ENCODE measurements at places on chromosomes 5 and 9. TPM values are rescaled to one million over a fixed set of nuclear protein-coding genes. Genes with fewer than 3 reads are reported as not detected.

DNA sequence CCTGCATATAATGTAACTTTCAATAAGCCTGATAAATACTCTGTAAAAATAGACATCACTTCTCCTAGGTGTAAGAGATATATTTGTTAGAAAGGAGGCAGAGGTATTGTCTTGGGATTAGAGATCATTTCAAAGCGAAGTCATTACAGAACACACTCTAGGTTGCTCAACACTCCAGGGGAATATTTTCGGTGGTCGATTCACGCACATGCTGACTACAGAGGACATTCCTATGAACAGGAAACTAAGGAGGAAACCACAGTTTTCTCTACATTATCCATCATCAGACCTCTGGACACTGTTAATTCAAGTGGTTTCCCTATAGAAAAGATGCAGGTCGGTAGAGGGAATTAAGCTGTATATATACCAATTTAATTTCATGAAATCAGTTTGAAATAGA lies 370.0 kb downstream of the NDUFS4 start:
- no peak for DNase-seq

GRCh38 chr9:532707-533106 lies 308.8 kb upstream of the DMRT1 start:
- DNase-seq: no peak

GRCh38 chr5:175642998-175643397 lies 14.9 kb upstream of the HRH2 start:
- no peak for DNase-seq

GRCh38 chr5:134525683-134526482 lies 413 bp downstream of the JADE2 start:
- DNase-seq: no peak

DNA sequence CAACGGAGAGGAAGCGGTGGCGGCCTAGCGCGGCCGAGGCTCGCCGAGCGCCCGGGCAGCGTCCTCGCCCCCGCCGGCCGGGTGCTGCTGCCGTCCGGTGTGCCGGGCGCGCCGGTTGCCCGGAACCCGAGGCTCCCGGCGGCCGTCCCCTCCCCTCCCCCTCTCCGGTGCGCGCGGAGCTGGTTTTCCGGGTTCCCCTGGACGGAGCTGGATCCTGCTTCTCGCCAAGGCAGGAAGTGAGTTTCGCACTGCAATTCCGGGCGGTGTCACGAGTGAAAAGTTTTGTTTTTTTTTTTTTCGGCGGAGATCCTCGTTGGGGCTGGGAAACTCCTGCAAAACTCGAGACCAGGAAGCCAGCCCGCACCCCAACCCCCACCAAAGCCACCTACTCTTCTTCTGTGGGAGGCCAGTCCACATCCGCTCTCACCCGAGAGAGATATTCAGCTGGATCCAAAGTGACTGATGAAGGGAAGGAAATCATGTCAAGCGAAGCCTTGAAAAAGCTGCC lies at the start of gene ERBIN:
Gene ERBIN (plus strand): TSS at position 300 of the 508 bp plus-strand sequence. CDS start 66,144 bp downstream, outside the sequence.
- peak; percentile 52 for DNase-seq

GRCh38 chr9:113578882-113579282 lies 115.4 kb downstream of the RGS3 start:
- DNase-seq: no peak

DNA sequence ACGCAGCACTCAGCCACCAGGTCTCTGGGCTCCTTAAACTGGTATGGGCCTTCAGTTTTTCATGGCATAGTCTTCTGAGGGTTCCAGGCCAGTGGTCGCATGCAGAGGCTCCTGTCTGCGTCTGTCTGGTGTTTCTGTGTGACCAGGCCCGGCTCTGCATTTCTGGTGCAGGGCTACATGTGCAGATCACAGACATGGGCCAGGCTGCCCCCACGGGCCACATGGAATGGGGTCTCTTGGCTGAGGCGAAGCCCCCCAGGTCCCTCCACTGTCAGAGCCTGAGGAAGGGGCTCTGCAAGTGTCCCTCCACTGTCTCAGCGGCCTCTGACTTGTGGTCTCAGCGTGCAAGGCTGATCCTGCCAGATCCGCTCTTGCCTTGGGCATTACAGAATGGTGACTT lies 15.6 kb upstream of the CARD19 start:
- DNase-seq: no peak

GRCh38 chr5:2574155-2574554 lies 177.3 kb downstream of the IRX2 start:
- DNase-seq: no peak

DNA sequence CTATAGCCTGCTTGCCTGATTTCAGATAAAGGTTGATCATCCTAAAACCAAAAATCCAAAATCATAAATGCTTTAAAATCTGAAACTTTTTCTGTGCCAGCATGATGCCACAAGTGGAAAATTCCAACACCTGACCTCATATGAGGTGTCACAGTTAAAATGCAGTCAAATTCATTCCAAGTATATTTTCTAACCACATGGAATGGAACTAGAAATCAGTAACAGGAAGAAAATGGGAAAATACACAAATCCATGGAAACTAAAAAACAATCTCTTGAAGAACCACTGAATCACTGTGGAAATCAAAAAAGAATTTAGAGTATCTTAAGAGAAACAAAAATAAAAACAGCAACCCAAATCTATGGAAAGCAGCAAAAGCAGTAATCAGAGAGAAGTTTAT lies 297.5 kb upstream of the COX7C start:
- DNase-seq: no peak

- DNase-seq: no peak
These were observed 23.0 kb downstream of the FNIP1 start for GRCh38 chr5:131773805-131774204.

DNA sequence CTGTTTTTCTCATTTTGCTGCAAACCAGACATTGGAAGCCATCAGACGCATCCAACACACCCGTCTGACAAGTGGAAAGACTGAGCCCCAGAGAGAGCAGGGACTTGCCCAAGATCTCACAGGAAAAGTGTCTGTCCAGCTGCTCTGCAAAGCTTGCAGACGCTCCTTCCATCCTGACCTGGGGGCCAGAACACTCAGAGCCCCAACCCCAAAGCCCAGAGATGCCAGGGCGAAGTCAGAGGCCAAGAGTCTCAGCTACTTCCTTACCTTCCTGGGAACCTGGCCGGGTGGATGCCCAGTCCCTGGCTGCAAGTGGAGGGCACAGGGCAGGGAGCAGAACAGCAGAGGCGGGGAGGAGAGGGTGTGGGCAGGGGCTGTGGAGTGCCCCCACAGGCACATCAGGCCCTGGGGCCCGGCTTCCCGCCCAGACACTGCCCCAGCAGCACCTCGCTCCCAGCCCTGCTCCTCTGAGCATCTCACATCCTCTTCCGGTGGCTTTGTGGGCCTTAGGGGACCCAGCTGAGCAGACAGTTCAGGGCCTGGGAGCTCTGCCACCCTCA lies 9.7 kb upstream of the RALGDS start:
- no peak for DNase-seq

DNA sequence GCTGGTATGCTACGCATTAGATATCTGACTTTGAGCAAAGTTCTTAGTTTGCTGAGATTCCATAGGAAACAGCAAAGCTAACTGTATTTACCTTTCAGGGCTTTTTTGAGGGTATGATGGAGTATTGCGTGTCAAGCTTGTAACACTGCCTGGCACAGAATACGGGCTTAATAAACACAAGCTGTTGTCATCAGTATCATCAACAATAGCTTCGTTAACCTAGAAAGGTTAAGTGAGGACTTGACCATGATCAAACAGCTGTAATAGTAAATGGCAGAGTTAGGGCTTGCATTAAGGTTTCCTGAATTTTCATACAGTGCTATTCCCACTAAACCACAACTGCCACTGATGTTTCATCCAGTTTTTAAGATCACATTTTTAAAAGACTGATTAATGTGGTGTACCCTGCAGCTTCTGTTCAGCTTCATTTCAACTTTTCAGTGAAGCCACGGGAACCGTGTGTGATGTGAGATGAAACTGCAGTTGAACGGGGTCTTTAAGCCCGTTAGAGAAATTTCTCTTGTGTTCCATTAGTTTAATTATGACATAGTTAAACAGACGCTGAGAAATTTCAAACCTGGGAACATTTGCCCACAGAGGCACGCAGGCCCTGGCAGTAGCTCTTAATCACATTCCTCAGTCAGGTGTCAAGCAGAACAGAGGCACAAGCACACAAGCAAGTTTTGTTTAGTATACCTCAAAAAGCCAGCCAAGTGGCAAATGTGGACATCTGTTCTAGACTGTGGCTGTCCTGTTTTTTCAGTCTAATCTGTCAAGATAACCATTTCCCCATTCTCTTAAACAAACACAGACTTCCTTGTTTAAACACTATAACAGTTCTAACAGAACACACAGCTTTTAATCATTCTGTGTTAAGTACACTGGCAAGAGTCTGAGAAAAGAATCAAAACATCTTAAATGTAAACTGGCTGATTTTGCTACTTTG lies 147.1 kb downstream of the ZNF608 start:
- DNase-seq: no peak

GRCh38 chr5:97454015-97454414 lies 271.0 kb upstream of the RIOK2 start:
- DNase-seq: no peak

- DNase-seq: no peak
These were observed 988.3 kb downstream of the TLE1 start for GRCh38 chr9:80701061-80701460.

GRCh38 chr9:37238122-37238521 lies 117.7 kb downstream of the ZCCHC7 start:
- no peak for DNase-seq

DNA sequence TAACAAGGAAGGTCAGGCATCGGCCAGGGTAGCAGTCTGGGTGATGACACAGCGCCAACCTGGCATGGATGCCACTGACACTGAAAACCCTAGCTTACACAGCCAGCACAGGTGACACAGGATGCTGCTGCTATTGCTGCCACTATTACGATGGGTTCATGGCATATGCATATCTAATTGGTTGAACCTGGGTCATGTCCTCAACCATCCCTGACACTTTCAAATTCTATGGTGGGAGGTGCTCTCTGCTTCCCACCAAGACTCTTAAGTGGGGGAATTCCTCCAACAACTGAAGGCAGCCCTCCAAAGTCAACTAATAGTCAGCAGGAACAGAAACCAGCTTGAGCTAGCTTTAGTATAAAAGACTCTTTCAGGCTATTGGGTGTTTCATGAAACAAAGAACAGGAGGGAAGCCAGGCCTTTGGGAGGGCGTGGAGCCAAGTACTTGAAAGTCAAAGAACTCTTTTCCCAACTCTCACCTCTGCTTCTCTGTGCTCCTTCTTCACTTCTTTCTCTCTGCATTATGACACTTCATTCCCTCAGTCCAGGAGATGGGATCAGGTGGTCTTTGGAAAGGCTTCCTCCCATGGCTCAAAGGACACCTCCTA lies 21.3 kb downstream of the PTTG1 start:
- no peak for DNase-seq

- no peak for DNase-seq
These were observed 42.7 kb downstream of the SVEP1 start for GRCh38 chr9:110536822-110537221.

- no peak for DNase-seq
These were observed 15.1 kb upstream of the LCP2 start for GRCh38 chr5:170312666-170313065.

GRCh38 chr5:137254119-137255090 lies 244.7 kb downstream of the SPOCK1 start:
- DNase-seq: no peak

DNA sequence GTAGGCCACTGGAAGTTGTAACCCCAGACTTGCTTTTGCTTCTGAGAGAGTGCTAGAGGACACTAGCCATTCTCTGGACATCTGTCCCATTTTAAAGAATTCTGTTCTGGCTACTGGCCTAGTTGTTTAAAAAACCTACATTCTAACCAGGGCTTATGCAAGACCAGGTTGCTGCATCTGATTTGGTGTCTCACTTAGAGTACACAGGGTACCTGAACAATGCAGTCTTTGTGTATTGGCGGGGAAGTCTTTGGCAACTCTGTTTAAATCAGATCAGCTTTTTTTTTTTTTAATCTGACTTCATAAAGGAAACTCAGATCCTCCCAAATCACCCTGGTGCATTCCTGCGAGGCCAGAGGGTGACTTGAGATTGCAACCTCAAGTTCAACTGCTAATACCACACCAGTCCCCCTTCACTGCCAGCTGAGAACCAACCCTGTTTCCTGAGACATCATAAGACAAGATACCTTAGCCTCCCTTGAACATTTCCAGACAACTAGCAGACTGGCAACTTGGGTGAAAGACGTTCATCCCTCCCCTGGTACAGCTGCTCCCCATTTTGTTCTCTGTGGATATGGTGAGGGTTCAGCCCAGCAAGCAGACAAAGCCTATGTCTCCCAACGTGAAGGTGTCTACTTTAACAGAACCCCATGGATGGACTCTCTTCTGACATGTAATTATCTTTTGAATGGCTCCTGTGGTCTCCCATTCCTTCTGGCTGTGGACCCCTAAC lies 27.0 kb downstream of the SKP1 start:
- no peak for DNase-seq

DNA sequence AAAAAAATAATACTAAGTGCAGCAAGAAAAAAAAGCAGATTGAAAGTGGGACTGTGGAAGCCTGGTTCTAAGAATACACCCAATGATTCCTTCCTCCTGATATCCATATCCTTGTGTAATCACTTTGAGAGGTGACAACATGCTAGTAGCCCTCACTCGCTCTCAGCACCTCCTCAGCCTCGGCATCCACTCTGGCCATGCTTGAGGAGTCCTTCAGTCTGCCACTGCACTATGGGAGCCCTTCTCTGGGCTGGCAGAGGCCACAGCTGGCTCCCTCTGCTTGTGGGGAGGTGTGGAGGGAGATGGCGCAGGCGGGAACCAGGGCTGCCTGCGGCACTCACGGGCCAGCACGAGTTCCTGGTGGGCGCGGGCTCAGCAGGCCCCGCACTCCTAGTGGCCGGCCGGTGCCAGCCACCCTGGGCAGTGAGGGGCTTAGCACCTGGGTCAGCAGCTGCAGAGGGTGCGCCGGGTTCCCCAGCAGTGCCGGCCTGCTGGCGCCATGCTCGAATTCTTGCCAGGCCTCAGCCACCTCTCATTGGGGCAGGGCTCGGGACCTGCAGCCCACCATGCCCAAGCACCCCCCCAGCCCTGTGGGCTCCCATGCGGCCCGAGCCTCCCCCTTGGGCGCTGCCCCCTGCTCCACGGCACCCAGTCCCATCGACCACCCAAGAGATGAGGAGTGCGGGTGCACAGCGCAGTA lies 24.5 kb upstream of the SELENOP start:
- DNase-seq: no peak

GRCh38 chr9:6639622-6640021 lies 5.9 kb downstream of the GLDC start:
- no peak for DNase-seq

Gene XRCC4
- polyA plus RNA-seq: 14.8 TPM

Gene PCDHB15
- polyA plus RNA-seq: 14.9 TPM

Gene C5orf58
- polyA plus RNA-seq: 0.16 TPM

Gene CAMK4
- 4.1 TPM for polyA plus RNA-seq

Gene LCN10
- 0.95 TPM for polyA plus RNA-seq

Gene GLDC
- polyA plus RNA-seq: 19.0 TPM

Gene PKN3
- 12.8 TPM for polyA plus RNA-seq

Gene MARCHF6
- 227 TPM for polyA plus RNA-seq
